M059J (cell line): ENCODE measurements at places on chromosomes 7 and 10. TPM values are rescaled to one million over a fixed set of nuclear protein-coding genes. Genes with fewer than 3 reads are reported as not detected.

The GOLGA7B gene
- not detected in 2 replicates for total RNA-seq

The CFAP58 gene
- 1.0 and 2.9 TPM in 2 replicates for total RNA-seq

The NKX1-2 gene
- total RNA-seq, result 0.02 and 0.30 TPM in 2 replicates

The CYP2C8 gene
- not detected in 2 replicates for total RNA-seq

DNA sequence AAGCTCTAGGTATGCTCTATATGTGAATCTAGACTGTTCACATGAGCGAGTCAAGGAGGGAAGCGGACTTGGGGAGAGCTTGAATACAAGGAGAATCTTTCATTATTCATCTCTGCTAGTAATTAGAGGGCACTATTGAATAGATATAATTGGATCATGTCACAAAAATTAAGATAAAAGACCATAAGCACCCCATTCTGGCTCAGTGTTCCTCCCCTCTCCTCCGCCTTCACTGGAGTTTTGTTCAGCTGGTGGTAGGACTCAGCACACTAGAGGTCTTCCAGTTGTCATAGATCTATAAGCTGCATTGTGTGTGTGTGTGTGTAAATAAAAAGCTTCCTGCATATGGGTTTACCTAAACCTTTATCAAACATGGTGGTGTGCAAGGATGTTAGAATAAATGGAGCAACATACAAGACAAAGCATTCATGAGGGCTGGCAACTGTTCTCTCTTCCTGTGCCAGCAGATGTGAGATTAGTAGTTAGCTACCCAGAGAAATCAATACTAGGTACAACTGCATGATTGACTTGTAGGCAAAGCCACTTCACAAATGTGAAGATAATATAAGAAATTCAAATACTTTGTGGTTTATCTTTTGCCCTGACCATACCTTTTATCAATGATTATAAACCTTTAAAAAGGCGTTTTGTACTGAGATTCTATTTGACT is 142.6 kb downstream of the CREB5 start:
- DNase-seq, result no peak

DNA sequence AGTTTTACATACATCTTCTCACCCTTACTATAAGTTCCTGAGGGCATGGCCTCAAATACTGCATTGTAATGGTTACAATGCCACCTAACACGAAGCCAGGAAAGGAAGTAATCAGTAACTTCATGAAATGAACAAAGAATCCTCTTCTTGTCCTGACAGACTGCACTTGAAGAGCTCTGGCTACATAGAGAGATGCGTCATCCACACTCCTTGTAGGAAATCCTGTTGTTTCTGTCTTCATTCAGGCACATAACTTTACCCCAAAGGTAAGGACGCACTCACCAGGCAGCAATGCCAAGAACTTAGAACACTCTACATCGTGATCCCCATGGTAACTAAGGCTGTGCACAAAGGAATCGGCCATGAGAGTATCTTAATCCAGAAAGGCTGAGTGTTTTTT is 80.3 kb upstream of the ARID5B start:
- DNase-seq, result peak; percentile 57

DNA sequence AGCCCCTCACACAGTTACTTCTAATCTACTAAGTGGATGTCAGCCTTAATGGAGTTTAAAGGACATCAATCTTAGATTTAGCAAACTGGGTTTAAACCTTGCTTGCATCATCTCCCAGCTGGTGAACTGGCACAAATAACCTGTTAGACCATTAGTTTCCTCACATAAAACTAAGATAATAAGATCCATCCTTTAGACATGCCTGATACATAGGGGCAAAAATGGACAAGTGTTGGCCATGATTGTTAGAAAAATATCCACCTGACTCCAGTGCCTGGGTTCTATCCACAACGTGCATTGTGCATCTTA is 439.1 kb downstream of the TNS3 start:
- DNase-seq, result no peak

- peak; percentile 26 for DNase-seq
Measured at GRCh38 chr7:28316489-28316888, 95.8 kb upstream of the CREB5 start.

DNA sequence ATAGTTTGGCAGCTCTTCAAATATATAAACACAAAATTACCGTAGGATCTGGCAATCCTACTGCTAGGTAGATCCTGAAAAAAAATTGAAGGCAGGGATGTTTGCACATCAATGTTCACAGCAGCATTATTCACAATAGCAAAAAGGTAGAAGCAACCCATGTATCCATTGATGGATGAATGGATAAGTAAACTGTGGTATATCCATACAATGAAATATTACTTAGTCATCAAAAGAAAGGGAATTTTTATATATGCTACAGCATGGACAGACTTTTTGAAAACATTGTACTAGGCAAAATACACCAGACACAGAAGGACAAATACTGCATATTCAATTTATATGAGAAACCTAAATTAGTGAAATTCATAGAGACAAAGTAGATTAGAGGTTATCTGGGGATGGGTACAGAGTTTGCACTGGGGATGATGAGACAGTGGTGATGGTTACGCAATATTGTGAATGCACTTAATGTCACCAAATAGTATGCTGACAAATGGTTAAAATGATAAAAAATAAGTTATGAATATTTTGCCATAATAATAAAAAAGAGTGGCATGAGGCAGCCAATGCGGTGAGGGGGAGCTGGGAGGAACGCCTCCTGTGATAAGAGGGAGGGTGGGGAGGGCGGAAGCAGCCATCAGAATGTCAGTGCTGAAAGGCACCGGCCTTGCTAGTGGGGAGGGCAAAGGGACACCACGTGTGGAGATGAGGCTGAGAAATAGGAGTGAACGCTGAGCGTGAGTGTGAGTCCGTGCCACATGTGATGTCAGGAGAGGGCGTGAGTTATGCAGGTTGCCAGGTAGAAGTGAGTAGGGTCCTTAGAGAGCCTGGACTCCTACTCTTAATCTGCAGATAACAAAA is 386.1 kb upstream of the PODXL start:
- no peak for DNase-seq

GRCh38 chr7:28224675-28225074 is 44.1 kb upstream of the JAZF1 start:
- DNase-seq, result no peak

- DNase-seq, result peak; percentile 9
Measured at GRCh38 chr7:12397671-12398070, 6.0 kb downstream of the VWDE start.

- DNase-seq, result no peak
Measured at GRCh38 chr10:70247360-70247759, 14.1 kb upstream of the PPA1 start.
